ENCODE measurements at places on chromosomes 3 and 15.

DNA sequence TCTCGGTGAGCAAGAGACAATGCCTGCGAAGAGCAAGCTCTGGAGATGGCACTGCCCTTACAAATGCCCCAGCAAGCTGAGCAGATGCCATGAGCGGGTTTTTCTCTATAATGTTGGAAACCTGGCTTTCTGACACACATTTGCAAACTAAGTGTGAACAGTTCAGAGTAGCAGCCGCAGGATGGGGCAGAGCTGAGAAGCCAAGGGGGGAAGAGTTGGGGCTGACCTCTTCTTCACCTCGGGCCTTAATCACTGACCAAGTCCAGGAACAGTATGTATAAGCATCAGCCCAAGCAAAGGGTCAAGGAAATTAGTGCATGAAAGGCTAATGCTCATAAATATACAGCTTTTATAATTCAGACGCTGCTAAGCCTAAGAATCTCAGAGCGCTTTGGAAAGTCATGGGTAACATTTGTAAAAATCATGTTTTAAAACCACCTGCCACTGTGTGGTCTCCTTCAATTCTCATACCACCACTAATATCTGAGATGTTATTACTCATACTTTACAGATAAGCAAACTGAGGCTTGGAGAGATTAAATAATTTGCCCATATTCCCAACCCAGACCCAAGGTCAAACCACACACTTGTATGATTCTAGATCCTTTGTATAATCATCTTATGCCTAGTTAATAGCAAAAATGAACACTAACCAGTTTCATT is 603.4 kb downstream of the FOXP1 start:
- DNase-seq, result no peak

GRCh38 chr3:71705681-71706080 is 19.5 kb downstream of the EIF4E3 start:
- DNase-seq, result no peak

GRCh38 chr3:184765730-184766074 is 46.3 kb upstream of the VPS8 start:
- DNase-seq, result peak; percentile 62

DNA sequence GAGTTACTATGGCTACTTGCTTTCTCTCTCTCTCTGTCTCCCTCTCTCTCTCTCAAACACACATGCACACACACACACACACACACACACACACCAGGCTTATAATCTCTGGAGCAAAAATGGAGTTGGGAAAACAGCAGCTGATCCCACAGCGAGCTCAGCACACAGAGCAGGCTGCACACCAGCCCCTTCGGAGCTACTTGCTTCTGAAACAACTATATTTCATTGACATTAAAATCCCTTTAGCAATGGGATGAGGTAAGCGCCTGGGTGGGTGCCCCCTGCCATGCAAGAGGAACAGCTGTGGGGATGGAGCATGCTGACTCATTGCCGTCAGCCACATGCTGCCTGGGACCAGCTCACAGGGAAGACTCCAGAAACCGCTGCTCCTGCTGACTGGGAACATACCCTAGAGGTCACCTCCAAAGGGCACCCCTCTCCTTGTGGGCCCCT is 45.7 kb downstream of the B3GNT5 start:
- DNase-seq, result peak; percentile 87

DNA sequence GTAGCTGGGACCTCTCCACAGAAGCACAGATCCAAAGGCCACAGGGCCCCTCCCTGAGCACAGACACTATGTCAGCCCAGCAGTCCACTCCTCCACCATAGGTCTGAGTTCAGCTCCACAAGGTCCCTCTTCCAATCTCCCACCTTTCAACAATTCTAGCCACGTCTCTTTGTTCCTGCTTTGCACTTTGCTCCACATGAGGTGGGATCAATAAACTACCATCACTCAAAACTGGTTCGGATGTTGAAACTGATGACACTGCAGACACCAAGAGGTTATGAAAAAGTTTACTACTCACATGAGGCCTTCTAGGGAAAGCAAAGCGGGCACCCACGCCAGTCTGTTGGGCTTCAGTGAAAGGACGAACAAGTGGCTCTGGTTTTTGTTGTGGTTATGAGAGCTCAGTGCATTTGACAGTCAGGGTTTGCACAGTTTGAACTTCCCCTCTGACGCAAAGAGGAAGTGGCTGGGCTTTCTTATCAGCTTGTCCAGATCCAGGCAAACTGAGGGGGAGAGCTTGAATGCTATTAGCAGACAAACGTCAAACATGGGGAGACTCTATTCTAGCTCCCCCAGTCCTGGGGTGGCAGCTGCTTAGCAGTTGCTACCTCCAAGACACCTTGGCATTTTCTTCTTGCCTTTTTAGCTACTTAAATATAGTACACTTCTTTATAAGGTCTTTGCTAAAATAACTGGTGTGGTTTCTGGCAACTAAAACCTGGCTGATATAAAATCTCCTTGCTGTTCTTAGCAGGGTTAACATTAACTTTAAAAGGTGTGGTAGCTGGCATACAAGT is 37.8 kb downstream of the ZNF445 start:
- no peak for DNase-seq

- DNase-seq, result no peak
Observed at GRCh38 chr3:5798809-5799208, 611.3 kb downstream of the EDEM1 start.

DNA sequence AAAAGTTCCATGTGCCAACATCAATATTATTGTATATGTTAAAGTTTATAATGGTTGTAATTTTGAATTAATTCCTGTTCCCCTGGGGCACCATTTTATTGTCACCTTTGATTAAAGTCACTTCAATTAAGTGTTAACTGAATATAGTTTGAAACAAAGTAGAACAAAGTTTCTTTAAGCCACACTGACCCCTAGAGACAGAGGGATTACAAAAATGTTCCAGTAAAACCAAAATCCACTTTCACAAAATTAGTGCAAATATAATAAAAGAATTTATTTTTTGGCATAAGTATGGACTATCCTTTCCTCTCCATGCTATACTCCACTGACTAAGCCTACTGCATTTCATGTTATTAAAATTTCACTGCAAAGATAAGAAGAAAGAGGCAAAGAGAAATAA is 123.9 kb downstream of the ZMAT3 start:
- DNase-seq, result no peak

DNA sequence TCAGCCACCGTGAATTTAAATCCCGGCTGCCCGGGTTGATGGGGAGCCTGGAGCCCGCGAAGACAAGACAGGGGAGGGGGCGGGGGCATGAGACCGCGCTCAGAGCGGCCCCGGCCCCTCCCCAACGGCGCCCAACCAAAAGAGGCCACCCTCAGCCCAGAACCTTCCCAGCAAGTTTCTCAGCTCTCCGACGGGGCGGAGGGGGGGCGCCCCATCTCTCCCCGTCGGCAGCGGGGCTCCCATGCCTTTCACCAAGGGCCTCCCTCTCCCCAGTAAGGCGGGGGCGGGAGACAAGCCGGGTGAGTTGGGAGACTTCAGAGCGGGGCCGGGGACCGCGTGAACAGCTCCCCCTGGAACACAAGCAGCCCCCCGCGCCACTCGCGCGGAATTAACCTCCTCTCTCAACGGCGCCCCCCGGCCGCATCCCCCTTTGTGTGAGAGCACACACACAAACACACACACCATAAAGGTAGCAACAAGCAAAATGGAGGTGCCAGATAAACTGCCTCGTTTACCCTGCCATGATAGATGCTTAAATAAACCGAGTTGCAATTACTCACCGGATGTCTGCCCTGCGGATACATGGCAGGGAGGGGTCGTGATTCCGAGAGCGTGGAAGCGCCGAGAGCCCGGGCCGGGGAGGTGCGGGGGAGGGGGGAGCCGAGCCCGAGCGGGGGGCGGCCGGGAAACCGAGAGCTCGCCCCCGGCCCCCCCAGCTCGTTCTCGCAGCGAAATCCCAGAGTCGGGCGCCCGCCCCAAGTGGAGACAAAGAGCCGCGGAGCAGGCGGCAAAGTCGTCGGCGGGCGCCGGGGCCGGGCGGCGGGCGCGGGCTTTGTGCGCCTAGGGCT is 1.3 kb downstream of the TLE3 start:
- peak; percentile 54 for DNase-seq

- peak; percentile 47 for DNase-seq
Observed at GRCh38 chr3:138188013-138188730, 1.1 kb downstream of the ARMC8 start.

DNA sequence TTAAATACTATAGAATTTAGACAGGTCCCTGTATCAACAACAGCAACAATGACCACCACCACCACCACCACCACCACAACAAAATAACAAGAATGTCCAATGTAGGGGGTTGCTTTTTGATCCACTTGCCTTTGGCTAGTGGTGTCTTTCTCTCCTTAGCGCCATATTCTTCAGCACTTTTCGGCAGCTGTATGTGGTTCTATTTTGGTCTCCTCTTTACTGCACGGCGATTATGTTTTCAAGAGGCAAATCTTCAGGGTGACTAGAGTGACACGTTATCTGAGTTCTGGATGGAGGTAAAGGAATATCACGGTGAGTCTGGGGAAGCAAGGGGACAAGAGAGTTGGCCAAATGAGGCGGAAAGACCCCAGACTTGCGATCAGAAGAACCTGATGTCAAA is 56.1 kb downstream of the ST6GAL1 start:
- no peak for DNase-seq

GRCh38 chr3:27324686-27325085 is 44.5 kb downstream of the NEK10 start:
- no peak for DNase-seq

DNA sequence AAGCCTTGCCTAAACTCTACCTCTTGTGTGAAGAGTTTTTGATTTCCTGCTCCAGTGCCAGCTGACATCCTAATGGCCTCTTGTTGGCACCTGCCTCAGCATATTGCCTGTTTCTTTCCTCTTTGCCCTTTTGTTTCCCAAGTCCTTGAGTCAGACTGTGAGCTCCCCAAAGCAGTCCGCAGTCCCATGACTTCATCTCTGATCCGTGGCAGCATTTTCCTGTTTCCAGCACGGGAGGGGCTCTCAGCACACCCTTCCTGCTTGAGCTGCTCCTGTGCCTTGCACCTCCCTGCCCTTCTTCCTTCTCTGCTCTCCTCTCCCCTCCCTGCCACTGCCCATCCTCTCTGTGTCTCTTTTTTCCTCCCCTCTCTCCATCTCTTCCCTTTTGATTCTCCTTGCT is 179.6 kb downstream of the EPHB1 start:
- DNase-seq, result no peak

- DNase-seq, result peak; percentile 84
Observed at GRCh38 chr3:113249111-113249510, 37.8 kb downstream of the BOC start.

DNA sequence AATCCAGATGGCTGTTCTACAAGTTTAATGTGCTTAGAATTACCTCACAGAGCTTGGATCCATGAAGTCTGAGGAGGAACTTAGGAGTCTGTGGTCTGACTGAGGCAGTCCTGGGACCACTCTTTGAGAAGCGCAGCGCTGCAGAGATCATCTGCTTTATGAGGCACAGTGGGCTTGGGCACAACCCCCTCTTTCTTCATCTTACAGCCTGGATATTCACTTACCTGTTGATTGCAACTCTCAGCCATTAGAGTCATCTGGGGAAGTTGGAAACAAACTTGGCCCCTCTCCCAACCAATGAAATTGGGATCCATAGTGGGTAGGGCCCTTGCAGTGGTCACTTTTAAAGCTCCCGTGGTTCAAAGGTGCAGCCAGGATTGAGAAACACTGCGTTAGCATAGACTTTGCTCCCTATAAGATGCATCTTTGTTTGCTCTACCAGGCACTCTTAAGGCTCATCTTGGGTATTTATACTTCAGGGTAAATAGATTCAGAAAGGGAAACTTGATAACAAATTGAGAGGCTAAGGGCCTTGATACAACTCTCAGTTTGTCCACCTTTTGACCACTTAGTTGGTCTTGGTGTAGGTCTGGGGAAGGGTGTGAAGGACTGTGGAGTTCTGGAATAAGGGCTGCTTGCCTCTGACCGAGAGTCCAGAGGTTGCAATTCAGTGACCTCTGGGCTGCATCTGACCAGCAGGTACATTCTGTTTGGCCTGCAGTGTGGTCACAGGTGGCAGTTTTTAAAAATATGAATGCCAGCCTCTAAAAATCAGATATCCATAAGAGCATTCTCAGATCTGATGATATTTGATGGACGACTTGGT is 22.8 kb downstream of the FEM1B start:
- DNase-seq, result no peak

DNA sequence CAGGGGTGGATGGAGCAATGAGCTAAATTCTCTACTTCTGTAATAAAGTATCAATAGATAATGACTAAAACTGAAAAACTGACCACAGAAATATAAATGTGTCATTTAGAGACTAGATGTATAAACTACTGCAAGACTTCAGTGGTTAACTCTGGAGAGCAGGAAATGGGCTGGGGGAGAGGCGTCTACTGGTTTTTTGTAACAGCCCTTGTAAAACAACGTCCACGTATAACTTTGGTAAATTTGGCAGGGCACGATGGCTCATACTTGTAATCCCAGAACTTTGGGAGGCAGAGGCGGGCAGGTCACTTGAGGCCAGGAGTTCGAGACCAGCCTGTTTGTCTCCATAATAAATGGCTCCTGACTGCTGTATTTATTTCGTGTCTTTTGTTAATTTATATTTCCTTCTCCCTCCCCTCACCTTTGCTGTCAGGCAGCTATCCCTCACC is 12.5 kb downstream of the RAB27A start:
- DNase-seq, result peak; percentile 71

DNA sequence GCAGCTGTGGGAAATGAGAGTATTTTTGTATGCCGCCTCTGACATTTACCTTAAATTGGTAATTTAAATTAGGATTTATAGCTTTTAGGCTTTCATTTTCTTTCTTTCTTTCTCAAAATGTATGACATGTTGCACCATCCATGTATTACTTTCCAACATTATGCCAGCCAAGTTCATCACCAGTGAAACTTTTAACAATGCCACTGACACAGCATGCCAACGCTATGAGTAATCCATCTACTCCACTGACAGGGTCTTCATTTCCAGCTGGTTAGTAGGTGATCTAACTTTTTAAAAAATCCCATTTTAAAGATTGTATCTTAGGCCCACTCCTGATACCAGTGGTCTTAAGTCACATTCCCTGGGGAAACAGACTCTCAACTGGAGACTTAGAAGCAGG is 21.8 kb upstream of the CLDN16 start:
- no peak for DNase-seq

- DNase-seq, result peak; percentile 76
Observed at GRCh38 chr3:73614419-73614818, 10.3 kb downstream of the PDZRN3 start.

- no peak for DNase-seq
Observed at GRCh38 chr15:99635145-99635544, 69.4 kb downstream of the MEF2A start.

GRCh38 chr3:31486865-31487533 is 45.7 kb upstream of the STT3B start:
- DNase-seq, result no peak

DNA sequence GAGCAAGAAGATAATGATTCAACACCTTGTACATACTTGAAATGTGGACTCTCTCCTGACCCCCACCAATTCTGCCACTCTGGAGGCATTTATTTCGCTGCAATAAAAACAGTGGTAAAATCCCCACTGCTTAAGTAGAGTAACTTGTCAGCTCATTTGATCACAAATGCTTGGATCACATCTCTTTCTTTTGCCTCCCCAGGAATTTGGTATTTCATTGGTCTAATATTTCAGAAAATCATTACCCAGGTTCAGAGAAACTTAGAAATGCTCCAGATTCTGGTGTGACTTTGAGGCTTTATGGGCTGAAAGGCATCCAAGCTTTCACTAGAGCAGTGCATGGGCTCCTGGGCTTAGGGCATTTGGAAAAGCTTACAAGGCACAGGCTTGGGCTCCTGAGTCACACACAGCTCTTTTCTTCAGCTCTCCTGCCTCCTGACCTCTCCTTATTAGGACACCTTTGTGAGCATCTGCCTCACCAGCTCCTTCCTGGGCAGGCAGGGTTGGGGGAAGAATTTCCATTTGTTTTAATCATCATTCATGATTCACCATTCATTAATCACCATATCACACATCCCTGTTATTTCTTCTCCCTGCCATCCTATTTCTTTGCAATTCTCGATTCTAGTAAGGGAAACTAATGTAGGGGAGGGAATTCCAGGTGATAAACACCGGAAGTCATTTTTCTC is 22.5 kb downstream of the CDCP1 start:
- peak; percentile 95 for DNase-seq

Data from fibroblast of skin of right quadriceps (primary cell).